ENCODE measurements at places on chromosomes 6 and 20.

DNA sequence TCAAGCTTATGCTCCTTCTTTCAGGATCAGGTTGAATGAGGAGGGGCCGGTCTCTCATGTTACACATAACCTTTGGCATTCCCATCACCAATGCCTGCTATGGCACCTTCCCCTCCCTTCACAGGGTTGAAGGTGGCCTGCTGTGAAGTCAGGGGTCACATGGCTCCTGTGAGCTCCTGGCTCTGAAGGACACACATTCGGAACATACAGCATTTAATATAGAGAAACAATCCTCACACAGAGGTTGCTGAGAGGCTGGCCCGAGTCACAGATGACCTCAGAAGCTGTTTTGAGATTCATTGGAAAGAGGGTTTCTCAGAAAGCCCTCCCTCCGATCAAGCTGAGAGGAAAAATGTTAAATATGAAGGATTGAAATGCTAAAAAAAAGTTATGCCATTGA lies 82.1 kb downstream of the PSMG4 start:
- DNase-seq = no peak

GRCh38 chr6:138537106-138537505 lies 37.8 kb upstream of the NHSL1 start:
- DNase-seq = no peak

DNA sequence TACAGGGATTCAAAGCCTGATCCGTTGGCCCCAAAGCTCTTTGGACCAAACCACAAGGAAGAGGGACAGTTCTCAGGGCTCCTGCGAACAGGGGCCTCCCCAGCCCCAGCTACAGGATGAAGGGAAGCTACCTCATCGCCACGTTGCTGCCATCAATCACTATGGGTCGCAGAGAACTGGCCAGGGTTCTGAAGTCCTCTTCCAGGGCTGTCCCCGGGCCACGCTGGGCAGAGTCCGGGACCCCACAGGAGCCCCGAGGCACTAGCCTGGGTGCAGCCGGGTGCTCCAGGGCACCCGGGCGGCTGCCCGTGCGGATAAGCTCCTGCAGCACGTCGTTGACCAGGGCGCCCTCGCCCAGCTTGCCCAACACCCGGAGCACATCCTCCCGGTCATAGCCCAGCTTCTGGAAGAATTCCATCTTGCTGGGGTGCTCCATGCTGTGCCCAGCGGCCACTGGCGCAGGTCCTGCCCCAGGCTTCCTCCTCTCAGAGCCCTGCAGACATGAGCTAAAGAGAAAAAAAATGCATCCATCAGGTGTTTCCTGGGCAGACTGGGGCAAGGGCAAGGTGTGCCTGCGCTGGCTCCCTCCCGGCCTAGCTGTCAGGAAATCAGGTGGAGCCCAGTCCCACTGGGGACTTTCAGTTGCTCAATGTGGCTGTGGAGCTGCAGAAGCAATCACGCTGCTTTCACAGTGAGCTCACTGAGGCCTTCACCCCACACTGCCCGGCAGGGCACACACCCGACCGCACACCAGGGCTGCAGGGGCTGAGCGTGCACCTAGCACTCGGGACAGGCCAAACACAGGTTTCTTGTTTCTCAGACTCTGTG lies 10.5 kb downstream of the ZC3H12D start:
- DNase-seq = no peak

DNA sequence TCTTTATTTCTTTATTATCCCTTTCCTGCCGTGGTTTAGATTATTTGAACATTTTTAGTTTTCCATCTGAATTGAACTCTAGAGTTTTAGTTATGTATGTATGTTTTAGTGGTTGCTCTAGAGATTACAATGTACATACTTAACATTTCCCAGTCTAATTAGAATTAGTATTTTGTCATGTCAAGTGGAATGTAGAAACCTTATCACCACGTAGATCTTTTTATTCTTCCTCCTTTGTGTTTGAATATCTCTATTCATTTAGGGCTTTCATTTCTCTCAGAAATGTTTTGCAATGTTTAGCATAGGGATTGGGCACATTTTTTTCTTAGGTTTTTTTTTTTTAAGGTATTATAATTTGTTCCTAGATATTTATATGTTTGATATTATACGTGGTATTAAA lies 73.1 kb upstream of the EZR start:
- DNase-seq = no peak

GRCh38 chr6:37566111-37566949 lies 66.6 kb upstream of the CCDC167 start:
- no peak for DNase-seq

DNA sequence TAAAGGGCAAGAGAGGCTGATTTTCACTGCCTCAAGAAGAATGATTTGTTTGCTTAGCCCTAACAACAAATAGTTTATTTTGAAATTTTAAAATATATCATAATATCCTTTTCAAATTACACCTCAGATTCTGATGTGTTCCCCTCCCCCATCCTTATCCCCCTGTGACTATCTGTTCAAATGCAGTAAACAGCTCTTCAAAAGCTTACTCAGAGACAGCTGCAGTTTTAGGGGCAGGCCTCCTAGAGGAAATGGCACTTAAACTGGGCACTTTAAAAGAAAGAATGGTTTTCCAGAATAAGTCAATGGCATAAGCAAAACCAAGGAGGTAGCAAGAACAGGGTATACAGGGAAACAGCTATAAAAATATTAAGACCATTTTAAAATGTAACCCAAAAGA lies 118.6 kb upstream of the UST start:
- DNase-seq = no peak

GRCh38 chr6:132063204-132063603 lies 112.0 kb upstream of the CCN2 start:
- DNase-seq = no peak

GRCh38 chr6:90472716-90473115 lies 114.2 kb downstream of the MAP3K7 start:
- no peak for DNase-seq

DNA sequence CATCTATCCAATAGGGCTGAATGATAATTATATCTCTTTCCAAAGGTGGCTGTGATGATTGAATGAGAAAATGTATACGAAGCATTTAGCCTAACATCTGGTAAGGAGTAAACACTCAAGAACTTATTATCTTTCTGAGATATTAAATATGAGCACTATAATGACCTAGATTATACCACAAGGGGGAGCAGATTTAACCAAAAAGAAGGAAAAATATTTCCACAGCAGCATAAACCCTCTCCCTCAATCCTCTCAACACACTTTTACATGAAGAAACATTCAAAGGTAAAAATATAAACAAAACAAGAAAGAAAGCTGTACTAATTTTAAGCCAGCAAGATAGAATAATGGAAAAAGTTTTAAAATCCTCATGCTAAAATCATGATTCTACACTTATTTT lies 68.4 kb downstream of the SHPRH start:
- no peak for DNase-seq

Measured in tibial artery (tissue), 4 donors.